ENCODE measurements at places on chromosomes 4 and X.

DNA sequence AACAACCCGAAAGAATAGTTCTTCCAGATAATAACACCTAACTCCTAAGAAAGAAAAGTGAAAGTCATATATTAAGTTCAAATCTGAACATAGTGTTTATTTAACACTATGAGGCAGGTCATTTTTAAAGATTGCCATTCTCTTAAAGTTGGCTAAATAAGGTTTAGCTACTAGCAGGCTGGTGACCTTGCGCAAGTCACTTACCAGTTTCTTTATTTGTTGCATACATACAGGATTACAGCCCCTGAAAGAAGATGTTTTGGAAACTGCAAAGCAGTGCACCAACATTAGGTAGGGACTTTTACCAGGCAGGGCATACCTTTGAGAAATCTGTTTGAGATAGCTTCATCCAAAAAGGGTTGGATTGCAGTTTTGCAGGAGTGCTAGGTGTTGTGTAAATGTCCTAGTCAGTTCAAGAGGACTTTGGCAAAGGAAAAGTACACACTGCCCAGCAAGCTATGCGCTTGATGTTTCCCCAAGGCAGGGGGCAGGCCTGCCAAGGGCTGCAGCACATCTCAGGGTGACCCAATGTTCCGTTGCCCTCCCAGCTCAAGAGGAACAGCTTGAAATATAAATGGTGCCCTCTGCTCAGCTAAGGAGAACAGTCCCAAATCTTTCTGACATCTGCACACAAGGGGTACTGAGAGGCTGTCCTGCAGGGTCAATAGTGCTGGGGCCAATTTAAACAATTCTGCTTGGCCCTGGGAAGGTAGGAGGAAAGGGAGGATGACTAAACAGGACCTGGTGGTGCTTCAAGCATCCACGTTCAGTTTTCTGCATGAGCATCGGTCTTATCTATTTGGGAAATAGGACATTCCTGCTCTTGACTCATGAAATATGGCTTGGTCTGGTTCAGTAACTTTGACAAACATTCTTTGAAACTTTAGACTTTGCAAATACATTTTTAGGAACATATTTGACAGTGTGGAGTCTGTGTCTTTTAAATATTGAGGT lies 130.8 kb downstream of the COL4A6 start:
- DNase-seq: no peak

- DNase-seq: no peak
Observed at GRCh38 chr4:182492423-182492822, 249.2 kb downstream of the TENM3 start.

DNA sequence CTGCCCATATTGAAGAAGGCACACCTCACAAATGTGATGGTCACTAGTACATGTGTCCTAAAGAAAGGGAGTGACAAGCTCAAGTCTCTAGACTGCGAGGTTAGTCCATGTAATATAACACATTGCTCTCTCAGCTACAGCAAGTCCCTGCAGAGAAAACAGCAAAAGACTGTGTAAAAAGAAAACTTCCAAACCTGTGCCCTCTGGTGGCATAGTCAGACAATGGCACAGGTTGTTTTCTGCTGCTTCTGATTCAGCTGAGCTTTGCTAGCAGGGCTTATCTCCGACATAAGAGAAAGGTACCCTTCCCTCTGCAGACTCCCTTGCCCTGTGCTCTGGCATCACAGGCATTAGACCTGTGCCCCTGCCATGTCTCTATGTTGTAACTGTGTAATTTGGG lies 1.4 kb upstream of the SERPINA7 start:
- DNase-seq: no peak

GRCh38 chrX:140822861-140823260 lies 113.3 kb downstream of the LINC00632 start:
- DNase-seq: no peak

GRCh38 chrX:1386338-1387127 lies 5.4 kb downstream of the SLC25A6 start:
- DNase-seq: no peak

DNA sequence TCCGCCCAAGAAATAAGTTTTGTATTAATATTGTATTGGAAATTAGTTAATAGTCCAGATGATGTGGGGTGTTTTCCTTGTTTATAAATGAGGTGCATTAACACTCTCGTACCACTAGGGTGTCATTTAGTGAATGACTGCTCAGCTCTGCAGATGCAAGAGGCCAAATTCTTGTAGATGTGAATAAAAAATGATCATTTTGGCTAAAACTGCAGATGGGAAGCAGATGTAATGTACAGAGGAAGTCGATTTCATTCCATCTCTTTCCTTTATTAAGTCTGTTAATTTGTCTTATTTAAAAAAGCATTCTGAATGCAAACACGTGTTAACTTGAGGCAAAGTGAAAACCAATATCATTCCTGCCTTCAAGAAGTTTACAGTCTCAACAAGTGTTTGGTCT lies 108.1 kb downstream of the DHX15 start:
- no peak for DNase-seq

DNA sequence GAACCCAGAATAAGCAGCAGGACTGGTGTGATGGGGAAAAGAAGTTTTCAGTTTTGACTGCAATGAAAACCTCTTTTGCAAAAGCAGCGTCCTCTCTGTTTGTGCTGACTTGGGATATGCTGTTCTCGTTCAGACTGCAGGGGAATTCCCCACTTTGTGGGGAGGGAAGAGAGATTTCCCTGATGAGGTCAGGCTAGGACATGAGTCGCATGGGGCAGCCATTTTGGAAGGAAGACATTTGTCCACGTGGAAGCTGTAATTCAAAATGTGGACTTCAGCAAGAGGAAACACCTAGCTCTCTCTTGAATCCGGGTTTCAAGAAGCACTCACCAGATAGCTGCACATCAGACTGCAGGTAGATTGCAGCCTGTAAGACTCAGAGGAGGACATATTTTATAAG lies 39.3 kb downstream of the ING2 start:
- no peak for DNase-seq

- DNase-seq: no peak
Observed at GRCh38 chr4:24871210-24871609, 41.6 kb downstream of the CCDC149 start.
